Stimulated activated CD8-positive, alpha-beta memory T cell treated with anti-CD3 and anti-CD28 coated beads, Interleukin-4, amount 100 ng/mL, for 48 hours (primary cell): ENCODE measurements at places on chromosomes 3 and 15.

- no peak for DNase-seq
Measured at GRCh38 chr15:38878926-38879325, 314.3 kb upstream of the RASGRP1 start.

DNA sequence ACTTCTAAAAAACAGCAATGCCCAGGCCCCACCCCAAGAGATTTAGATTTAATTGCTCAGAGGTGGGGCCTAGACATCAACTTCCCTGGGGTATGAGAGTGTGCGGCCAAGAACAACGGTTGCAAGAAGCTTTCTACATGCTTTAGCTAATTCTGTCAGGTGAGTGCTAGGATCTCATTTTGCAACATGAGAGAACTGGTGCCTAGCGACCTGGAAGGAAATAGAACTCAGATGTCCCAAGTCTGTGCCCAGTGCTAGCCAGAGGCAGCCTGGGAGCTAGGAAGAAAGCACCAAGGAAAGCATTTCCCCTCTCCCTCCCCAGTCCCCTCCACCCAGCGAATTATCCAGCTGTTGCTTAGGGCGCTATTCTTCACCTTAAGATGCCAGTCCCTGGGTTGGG lies 22.9 kb upstream of the HRH1 start:
- DNase-seq: no peak

GRCh38 chr15:33194704-33195670 lies at the start of gene FMN1:
FMN1 (minus strand) TSS chr15:33194714; CDS start chr15:33154914, 39,800 bp downstream.
- peak; percentile 92 for DNase-seq

DNA sequence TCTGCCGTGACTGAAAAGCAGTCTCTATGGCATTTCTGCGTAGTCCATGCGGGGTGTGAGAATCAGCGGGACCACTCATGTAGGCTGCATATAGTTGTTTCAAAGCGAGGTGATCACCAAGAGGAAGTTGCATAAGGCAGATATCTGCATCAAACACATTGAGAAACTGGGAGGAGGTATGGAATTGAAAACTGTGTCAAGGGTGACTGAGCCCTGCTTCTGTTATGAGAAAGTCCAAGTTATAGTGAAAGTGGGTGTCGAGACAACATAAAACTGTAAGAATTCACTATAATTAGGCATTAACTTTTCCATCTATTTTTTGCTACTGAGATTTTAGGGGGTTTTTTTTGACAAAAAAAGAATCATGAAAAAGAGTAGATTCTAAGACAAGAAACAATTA lies 109.3 kb downstream of the ZIC1 start:
- DNase-seq: no peak

DNA sequence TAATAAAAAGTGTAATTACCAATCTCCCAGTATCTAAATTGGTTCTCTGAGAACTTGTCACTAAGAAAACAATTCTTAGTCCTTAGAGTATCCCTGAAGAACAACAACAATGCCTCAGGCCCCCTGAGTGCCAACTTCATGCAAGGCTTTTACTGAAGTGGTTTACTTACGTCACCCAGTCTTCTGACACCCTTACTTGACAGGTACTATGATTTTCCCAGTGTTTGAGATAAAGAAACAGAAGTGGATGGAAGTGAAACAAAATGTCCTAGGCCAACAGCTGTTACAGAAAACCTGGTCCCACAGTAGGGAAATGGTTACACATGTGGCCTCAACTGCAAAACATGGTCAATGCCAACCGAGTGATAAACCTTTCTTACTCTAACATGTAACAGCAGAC lies 331.1 kb downstream of the FOXP1 start:
- no peak for DNase-seq

GRCh38 chr15:71761649-71762048 lies 48.7 kb upstream of the NR2E3 start:
- no peak for DNase-seq

DNA sequence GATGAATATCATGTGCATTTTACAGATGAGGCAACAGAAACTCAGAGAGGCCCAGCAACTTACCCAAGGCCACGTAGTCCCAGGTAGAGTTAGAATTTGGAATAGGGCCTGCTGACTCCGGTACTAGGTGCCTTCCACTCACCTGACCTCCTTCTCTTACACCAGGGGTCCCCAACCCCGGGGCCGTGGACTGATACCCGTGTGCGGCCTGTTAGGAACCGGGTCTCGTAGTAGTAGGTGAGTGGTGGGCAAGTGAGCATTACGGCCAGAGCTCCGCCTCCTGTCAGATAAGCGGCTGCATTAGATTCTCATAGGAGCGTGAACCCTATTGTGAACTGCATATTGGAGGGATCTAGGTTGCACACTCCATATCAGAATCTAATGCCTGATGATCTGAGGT lies 64.8 kb downstream of the SMAD3 start:
- no peak for DNase-seq

GRCh38 chr3:22923711-22924110 lies 279.4 kb upstream of the UBE2E2 start:
- no peak for DNase-seq

- no peak for DNase-seq
Measured at GRCh38 chr3:119239206-119239820, 1.4 kb downstream of the B4GALT4 start.
